ENCODE measurements at places on chromosomes 2 and 18. TPM values are rescaled to one million over a fixed set of nuclear protein-coding genes. Genes with fewer than 3 reads are reported as not detected.

DNA sequence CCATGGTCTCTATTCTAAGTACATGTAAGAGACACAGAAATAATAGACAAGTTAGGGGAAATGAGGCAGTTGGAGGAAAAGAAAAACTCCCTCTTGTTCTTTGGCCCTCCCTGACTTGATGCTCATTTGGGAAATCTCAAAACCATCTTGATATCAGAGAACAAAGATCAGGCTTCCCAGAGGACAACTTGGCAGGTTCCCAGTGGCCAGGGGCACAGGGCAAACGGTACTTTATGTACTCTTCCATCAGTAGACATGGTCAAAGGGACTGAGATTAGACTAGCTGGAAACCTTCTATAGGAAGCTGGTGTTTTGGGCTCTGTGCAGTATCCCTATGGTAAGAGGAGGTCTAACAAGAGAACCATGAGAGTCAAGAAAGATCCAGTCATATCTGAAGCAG is 56.6 kb downstream of the NCKAP5 start:
- no peak for DNase-seq

- peak; percentile 50 for DNase-seq
Observed at GRCh38 chr2:227817850-227818674, 4.4 kb downstream of the CCL20 start.

GRCh38 chr2:113202305-113203216 is 28.8 kb downstream of the PSD4 start:
- no peak for DNase-seq

- DNase-seq: no peak
Observed at GRCh38 chr2:82599021-82599420, 1860.1 kb downstream of the SUCLG1 start.

GRCh38 chr18:62407660-62408059 is 82.5 kb downstream of the TNFRSF11A start:
- DNase-seq: no peak

DNA sequence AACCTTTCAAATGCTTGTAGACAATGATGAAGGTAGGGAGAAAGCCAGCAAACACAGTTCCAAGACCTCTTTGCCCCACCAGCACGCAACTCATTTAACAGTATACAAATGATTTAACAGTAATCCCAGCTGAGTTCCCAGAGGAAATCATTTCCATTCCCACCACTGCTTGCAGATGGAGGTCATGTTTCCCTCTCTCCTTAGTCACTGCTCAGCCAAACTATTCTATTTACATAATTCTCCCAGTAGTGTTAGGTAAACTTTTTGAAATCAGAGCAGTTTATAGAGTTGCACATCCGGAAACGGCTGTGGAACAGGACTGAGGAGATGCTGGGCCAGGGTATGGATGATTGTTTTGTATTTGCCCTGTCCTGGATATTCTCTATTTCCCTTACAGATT is 328.5 kb downstream of the FIGN start:
- DNase-seq: no peak

DNA sequence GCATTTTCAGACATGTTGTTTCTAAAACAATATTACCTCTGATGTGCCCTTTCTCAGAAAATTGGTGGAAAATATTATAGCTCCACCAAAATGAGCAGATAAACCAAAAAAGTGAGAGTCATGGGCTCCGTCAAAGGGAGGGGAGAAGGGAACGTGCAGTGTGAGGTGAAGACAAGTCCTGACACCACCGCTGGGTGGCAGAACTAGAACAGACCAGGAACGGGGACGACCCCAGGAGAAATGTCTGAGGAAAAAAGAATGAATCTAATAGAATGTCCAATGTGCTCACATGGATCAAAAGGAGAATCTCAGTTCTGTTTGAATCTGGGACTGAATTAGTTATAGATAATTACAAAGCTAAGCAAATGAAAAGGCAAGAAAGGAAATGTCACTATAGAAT is 22.6 kb upstream of the BCL2 start:
- DNase-seq: no peak

GRCh38 chr2:28445448-28446258 is 50.2 kb upstream of the PLB1 start:
- DNase-seq: no peak

DNA sequence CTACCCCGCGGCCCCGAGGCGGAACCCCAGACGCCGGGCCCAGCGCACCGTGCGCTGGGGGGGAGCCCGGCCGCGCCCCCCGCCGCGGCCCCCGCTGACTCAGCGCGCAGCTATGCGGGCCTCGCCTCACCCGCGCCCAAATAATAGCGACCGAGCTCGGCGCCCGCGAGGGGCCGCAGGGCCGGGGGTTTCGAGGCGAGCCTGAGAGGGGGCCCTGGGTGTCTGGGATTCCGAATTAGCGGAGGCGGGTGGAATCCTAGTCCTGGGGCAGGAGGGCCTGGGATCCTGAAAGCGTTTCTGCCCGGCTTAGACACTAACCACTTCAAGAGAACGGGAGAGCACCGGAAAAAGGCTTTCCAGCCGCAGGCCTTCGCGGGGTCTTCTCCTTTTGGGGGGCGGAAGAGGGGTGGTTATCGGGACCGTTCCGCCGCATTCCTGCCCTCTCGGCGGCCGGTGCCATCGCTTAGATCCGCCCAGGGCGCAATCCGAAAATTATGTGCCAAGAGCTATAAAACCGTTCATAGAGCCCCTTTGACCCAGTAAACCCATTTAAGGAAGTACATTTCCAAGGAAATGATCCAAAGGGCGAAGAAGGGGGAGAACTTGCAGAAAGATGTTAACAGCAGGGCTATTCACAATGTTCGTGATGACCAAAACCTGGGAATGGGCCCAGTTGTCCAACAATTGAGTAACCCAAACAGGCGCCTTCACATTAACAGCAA is 681 bp upstream of the ROCK2 start:
- peak; percentile 46 for DNase-seq

- no peak for DNase-seq
Observed at GRCh38 chr2:74205596-74205995, 7.2 kb downstream of the MTHFD2 start.

DNA sequence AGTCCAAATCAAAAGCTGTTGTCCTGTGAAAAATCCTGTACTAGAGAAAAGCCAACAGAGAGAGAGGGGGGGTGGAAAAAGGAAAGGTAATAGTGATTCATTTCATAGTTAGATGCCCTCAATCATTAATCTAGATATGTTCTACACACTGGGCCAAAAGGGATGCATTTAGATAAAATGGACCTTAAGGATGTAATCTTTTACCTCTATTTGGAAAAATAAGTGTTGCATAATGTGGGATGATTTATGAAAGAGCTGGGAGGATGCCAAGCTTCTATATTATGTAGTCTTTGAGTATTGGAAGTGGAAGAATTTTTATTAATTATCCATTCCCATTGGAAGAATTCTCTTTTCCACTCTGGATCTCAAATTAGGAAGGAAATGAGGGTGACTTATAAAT is 480.5 kb upstream of the ZEB2 start:
- no peak for DNase-seq

GRCh38 chr18:69943021-69943420 is 4.7 kb downstream of the CD226 start:
- DNase-seq: no peak

- DNase-seq: no peak
Observed at GRCh38 chr18:38318416-38318815, 752.8 kb upstream of the CELF4 start.

- DNase-seq: no peak
Observed at GRCh38 chr2:134273256-134273983, 19.5 kb downstream of the MGAT5 start.

- no peak for DNase-seq
Observed at GRCh38 chr18:42165922-42166513, 211.0 kb downstream of the PIK3C3 start.

DNA sequence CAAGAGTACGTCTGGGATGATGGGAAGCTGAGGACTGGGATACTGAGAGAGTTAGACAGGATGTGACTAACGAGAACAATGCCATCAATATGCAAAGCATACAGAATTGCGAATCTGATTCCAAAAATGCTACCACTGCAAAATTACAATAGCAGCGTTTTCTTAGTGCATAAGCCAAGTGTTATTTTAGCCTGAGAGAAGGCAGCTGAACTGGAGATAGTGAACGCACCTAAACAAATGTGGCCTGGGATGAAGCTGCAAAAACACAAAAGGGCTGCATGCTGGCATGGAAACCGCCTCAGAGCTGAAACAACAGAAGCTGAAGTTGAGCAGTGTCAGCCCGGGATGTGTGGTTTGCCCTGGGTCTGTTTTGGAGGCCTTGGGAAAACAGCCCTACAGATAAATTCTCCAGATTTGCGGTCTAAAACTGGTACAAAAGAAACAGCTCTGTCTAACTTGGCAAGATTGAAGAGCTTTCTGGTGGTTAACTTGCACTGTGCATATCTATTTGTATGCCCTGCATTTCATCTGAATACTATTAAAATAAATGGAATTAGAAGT is 45.5 kb downstream of the LYPD6 start:
- DNase-seq: no peak

DNA sequence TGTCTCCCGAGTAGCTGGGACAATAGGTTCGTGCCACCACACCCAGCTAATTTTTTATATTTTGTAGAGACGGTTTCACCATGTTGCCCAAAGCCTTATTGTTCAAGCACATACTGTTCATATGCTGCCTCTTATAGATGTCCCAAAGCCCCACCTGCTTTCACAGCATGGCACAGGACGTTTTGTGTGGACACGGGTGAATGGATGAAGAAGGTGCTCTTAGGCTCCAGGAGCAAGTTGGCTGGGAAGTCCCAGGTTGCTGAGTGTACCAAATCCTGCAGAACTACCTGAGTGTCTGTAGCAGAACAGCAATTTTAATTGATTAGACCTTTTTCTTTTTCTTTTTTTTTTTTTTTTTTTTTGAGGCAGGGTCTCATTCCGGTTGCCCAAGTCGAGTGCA is 10.5 kb upstream of the SAG start:
- no peak for DNase-seq

DNA sequence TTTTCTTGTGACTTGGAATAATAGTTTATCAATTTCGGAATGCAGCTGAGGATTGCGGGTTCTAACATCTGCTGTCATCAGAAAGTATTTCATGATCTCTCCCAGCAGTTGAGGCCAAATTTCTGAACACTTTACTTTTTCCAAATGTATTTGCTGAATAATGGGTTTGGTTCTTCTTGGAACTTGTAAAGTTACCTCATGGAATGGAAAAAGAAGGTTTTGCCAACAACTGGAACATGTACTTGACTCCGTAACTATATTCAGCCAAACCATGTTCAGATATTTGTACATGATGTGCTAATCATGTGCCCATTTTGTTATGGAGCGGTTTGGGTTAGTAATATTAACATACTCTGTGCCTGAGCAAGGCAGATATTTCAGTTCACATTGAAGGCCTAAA is 119.6 kb downstream of the LCLAT1 start:
- no peak for DNase-seq

GRCh38 chr2:169512525-169512924 is 3.0 kb downstream of the KLHL41 start:
- no peak for DNase-seq

GRCh38 chr2:50455351-50455939 is 576.5 kb downstream of the NRXN1 start:
- DNase-seq: no peak

- no peak for DNase-seq
Observed at GRCh38 chr2:239935789-239936758, 89.1 kb downstream of the NDUFA10 start.

GRCh38 chr2:107146181-107146580 is 260.2 kb upstream of the ST6GAL2 start:
- DNase-seq: no peak

The IL18R1 gene
- polyA plus RNA-seq: 2.3 TPM

The IL1R1 gene
- polyA plus RNA-seq: 22.0 TPM

The SAG gene
- polyA plus RNA-seq: not detected

The AQP12B gene
- 0.03 TPM for polyA plus RNA-seq

The MBD2 gene
- 19.6 TPM for polyA plus RNA-seq

The INPP5D gene
- polyA plus RNA-seq: 3.6 TPM

The AQP12A gene
- polyA plus RNA-seq: not detected

The PLEK gene
- polyA plus RNA-seq: 1.2 TPM

The MYOM1 gene
- polyA plus RNA-seq: 174 TPM

The ALKAL2 gene
- polyA plus RNA-seq: 0.73 TPM

The CTAGE1 gene
- not detected for polyA plus RNA-seq

The GPR155 gene
- 4.8 TPM for polyA plus RNA-seq

The ALPP gene
- polyA plus RNA-seq: not detected

The RGPD3 gene
- polyA plus RNA-seq: 0.07 TPM

Data from heart right ventricle (tissue), 16 donors.